Cortex of kidney (tissue), 1 donor: ENCODE measurements at places on chromosomes 1 and 21.

- no peak for DNase-seq
These were observed 490.3 kb downstream of the TTLL7 start for GRCh38 chr1:83508485-83509151.

GRCh38 chr1:224774378-224774777 is 155.1 kb upstream of the DNAH14 start:
- DNase-seq = no peak

- DNase-seq = no peak
These were observed 725 bp upstream of the VWA1 start for GRCh38 chr1:1434824-1435105.

DNA sequence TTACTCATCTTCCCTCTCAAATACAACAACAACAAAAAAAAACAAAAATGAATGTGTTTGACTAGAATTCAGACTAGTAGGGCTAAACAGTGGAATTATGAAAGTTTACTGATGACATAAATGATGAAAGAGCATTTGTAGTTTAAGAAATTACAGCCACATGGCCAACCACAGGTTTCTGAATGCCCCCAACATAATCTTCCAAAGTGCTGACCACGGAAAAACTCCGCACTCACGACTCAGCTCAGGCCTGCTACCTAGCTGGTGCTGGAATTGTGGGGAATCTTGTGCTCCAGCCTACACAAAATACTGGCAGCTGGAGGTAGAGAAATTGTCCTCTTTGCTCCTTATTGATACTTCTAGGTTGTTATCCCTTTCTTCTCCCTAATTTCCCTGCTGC is 23.6 kb upstream of the TBX15 start:
- no peak for DNase-seq

GRCh38 chr1:39656391-39656790 is 15.5 kb downstream of the NT5C1A start:
- no peak for DNase-seq
